HEK293T (cell line): ENCODE measurements at places on chromosomes 1 and 21.

DNA sequence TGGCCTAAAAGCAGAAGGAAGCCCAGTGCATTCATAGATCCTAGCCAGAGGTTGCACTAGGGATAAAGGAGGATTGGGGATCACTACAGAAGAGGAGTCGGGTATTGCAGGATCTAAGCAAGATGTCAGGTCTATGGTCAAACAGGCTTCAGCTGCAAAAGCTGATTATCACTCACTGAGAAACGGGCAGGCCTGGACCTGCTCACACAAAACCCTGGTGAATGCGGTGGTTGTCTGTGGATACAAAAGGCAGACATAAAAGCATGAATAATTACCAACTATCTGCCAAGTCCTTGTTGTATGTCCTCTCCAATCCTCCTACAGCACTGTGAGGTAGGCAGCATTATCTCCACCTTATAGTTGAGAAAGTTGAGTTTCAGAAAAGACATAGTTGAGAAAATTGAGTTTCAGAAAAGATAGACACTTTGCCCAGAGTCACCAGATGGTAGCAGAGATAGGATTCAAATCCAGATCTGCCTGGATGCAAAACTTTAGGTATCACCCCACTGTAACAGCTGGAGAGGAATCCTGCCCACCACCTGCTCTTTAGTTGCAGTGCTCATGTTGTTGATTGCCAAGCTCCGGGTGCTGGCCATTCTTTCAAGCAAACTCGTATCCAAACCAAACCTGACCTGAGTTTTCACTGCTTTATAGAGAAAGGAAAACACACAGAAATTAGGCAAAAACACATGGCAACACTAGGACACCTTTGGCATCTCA is 49.6 kb upstream of the HOOK1 start:
- no peak for DNase-seq

GRCh38 chr1:223304931-223305330 is 59.0 kb downstream of the SUSD4 start:
- DNase-seq: no peak

GRCh38 chr1:228012555-228012954 is 5.8 kb downstream of the WNT3A start:
- no peak for DNase-seq

DNA sequence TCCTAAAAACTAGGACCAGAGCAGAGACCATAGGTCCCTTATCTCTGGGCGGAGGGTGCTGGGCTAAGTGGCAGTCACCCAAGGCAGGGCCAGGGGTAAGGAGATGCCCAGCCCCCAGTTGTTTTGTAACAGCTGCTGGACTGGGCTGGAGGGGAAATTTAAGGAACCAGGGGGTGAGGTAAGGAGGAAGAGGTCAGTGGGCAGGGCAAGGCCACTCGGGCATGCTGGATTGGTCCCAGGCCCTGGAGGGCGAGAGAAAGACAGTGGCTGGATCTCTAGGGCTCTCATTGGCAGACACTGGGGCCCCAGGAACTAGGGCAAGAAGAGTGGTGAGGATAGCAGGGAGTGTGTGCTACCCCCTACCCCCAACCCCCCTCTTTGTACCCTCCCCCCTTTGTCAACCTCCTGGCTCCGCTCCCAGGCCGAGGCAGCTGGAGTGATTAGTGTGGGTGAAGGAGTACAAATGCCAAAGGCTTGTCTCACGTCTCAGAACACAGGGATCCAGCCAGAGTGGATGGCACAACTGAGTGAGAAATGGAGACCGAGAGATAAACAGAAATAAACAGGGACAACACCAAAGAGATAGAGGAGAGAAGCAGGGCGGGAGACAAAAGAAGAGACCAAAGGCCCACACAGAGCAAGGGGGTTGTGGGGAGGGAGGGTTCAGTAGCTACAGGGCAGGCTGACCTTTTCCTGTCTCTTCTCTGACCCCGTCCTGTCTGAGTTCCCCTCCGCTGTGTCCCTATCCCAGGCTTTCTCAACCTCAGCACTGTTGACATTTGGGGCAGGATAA is 20.5 kb upstream of the THRAP3 start:
- DNase-seq: no peak

DNA sequence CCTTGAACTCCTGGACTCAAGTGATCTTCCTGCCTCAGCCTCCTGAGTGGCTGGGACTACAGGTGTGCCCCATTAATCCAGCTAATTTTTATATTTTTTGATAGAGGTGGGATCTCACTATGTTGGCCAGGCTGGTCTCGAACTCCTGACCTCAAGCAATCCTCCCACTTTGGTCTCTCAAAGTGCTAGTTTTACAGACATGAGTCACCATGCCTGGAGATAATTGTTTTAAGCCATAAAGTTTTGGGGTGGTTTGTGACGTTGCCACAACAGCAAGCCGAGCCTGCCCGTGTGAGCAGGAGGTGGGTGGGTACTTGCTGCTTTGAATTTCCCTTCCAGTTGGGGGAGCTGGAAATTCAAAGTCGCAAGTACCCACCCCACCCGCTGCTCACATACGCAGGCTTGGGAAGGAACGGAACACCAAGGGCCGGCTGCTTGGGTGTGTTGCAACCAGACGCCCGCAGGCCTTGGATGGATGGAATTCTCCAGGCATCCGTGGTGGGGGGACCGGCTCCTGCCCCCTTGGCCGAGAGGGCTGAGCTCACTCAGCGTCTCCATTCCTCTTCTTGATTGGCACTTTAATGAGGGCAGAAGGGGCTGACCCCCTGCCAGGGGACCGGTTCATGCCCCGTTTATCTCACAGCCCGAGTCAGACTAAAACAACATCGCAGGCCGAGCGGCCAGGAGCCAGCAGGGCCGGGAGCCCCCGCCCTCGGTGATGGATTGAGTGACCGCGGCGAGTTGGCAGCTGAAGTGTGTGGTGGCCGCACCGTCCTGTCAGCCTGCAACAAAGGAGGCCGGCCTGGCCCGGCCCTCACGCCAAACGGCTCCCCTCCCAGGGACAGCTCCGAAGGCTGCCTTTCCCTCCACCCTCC is 78.1 kb downstream of the DHRS3 start:
- peak; percentile 72 for DNase-seq
